ENCODE measurements at places on chromosomes 12 and 14.

- no peak for DNase-seq
Observed at GRCh38 chr14:94934276-94934810, 164.4 kb upstream of the GSC start.

DNA sequence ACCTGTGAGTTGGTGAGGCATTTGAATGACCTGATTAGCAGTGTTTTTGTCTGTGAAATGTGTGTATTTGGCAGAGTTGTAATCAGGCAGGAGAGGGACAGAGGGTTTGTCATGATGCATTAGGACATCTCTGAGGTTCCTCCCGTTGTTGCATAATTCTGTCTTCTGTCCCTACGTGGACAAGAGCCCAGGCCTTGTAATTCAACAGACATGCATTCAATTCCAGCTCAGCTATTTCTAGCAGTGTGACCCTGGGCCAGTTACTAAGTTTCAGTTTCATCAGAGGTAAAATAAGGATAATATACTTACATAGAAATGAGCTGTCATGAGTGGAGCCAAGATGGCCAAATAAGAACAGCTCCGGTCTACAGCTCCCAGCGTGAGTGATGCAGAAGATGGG lies 208.6 kb downstream of the SLC38A4 start:
- no peak for DNase-seq

DNA sequence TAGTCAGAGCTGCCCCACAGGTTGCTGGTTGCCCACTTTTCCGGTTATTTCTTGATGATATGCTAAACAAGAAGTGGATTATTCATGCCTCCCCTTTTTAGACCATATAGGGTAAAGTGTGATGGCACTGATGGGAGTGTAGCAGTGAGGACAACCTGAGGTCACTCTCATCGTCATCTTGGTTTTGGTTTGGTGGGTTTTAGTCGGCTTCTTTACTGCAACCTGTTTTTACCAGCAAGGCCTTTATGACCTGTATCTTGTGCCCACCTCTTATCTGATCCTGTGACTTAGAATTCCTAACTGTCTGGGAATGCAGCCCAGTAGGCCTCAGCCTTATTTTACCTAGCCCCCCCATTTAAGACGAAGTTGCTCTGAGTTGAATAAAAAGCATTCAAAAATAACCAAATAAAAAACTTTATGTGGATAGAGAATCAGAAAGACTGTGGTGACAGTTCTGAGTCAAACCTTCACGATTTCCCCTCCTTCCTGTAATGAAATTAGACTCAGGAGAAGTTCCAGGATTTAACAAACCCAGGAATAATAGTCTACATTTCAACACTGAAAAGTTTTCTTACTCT lies 144.2 kb downstream of the PAWR start:
- no peak for DNase-seq

GRCh38 chr14:78967111-78967809 lies 797.1 kb downstream of the NRXN3 start:
- no peak for DNase-seq

DNA sequence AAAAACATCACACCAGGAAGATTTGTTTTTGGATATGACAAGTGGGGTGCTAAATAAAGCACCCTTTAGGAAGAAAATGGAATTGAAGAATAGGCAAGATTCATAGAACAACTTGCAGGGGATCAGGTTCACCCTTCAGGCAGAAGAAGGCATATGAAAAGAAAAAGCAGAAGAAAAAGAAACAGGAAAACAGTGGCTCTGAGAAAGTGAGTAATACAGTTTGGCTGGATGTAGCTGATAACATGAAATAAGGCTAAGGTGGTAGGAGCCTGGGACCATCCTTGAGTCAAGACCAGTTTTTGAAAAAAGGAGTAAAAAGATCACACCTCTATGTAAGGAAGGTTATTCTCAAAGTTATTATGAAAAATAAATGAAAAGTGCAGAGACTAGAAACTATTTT lies 42.4 kb downstream of the TRIP11 start:
- no peak for DNase-seq

DNA sequence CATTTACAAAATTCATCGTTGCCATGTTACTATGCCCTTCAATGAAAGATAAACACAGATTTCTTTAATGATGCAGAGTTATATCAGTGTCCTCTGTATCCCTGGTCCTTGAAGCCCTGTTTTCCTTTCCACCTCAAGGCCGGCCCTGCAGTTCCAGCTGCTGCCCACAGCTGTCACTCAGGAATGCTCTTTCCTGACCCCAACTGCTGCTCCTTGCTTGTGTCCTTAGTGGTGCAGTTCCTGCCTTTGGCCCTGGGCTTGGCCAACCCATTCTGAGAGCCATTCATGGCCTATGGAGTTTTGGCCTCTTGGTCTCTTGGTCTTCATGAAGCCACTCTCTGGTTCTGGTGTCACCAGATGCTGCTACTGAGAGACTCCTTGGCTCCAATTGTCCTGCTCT lies 93.1 kb downstream of the GAS2L3 start:
- no peak for DNase-seq

DNA sequence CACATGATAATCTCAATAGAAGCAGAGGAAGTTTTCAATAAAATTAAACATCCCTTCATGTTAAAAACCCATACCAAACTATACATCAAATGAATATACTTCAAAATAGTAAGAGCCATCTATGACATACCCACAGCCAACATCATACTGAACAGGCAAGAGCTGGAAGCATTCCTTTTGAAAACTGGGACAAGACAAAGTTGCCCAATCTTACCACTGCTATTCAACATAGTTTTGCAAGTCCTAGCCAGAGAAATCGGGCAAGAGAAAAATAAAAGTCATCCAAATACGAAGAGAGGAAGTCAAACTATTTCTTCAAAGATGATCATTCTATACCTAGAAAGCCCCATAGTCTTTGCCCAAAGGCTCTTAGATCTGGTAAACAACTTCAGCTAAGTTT lies 454.7 kb upstream of the PRICKLE1 start:
- no peak for DNase-seq

DNA sequence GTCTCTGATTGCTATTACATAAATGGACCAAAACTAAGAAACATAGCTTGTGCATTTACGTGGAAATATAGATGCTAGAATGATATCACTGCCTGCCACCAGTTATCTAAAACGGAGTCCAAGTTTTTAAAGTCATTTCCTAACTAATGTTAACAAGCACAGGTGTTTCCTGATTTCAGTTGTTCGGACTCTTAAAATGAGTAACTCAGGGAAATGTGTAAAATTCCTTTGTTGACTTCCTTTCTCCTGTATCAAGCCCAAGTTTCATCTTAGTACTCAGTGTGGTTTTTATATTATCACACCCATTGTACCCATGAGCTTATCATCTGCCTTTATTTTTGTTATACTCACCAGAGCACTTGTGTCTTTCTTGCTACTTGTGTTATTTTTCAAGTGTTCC lies 13.2 kb upstream of the PRKCH start:
- DNase-seq, result no peak

GRCh38 chr12:62400135-62400534 lies 66.5 kb upstream of the MON2 start:
- DNase-seq, result no peak

DNA sequence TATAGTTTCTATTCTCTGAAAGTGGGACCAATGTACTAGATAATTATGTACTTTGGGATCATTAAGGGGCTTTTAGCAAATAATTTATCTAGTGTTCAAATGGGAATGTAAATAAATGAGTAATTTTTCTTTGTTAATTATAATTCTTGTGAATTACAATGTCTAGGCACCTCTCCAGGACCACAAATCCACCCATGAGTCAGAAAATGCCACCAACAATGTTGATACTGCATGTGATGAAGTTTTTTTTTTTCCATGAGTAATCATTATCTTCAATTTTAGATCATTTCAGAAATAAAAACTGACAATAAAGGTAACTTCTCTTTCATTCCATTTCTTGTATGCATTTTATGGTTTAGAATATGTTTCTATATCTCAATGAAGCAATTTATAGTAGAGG lies 470.3 kb downstream of the VRK1 start:
- no peak for DNase-seq
